HS-5 (cell line): ENCODE measurements at places on chromosomes 3 and 15.

GRCh38 chr15:39641191-39641889 is 60.5 kb downstream of the THBS1 start:
- DNase-seq: no peak

DNA sequence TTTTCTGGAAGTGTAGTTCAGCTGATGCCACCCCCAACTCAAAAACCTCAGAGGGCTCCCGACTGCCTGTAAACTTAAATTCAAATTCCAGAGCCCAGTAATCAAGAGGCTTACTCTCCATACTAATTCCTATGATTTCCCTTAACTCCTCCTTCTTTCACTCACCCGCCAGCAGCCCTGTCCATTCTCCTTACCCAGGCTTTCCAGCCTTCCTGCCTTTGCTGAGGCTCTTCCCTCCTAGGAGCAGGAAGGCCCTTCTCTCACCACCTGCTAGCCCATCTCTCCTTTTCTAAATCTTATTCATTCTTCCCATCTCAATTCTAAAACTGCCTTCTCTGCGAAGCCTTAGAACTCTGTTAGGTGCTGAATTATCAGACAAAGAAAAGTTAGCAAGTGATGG is 30.4 kb downstream of the RORA start:
- no peak for DNase-seq

DNA sequence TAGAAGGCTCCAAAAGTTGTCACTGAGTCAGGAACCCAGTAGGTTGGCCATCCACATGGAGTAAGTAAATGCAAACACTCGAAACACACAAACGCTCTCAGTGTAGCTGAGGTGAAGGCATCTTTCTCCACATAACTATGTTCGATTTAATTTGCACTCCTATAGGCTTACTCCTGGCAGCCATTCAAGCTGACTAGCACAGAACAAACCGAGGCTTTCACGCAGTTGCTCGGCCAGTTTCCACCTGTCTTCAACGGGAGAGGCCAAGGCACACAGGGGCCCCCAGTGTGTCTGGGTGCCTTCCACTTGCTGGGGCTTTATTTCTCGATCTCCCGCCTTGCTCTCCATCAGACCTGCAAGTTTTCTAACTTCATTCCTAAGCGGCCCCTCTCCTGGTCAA is 18.9 kb downstream of the RGMA start:
- no peak for DNase-seq

DNA sequence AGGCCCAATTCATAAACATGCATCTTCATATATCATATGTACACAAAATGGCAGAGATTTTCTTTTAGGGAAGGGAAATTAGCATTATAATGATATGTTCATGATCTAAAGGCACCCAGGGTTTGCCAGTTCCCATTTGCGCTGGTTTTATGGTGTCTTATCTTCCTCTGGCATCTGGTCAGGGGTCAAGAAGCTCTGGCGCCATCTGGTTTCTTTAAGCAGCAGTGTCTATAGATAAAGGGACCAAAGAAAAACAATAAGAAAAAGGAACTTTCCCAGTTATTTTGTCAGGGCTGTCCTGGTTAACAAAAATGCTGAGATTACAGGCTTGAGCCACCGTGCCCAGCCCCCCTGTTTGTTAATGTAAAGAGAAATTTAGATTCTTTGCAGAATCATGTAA is 3.3 kb upstream of the DCP1A start:
- no peak for DNase-seq

DNA sequence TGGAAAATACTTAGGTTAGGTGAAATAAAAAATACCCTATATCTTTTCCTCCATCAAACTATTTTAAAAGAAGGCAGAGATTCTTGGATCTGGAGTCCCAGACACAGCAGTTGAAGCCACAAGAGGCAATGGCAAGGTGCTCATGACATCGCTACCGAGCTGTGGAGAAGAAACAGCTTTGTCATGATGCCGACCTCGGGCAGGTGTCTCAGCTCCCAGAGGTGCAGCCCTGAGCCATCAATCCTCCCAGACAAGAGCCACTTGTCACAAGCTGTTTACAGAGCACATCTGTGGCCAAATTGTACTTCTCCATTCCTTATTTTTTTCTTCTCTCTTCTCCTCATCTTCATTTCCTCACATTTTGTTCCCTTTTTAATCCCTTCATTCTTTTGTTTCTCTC is 50.8 kb downstream of the GPR176 start:
- no peak for DNase-seq

- no peak for DNase-seq
Measured at GRCh38 chr15:57606048-57606447, 14.3 kb downstream of the MYZAP start.

- no peak for DNase-seq
Measured at GRCh38 chr3:184710870-184711492, 883 bp downstream of the MAGEF1 start.

DNA sequence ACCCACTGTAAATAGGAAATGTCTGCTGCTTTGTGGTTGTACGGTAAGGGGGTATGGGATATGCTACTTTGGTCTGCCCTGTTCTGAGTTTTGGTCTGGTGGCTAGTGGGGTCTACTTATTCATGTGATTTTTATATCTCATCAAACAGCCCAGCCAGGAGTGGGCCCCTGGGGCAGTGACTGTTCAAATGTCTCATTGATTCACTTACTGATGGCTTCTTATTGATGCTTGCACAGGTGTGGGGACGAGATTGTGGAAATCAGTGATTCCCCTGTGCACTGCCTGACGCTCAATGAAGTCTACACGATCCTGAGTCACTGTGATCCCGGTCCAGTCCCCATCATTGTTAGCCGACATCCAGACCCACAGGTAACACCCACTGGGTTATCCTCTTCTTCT is 38.5 kb downstream of the STARD5 start:
- no peak for DNase-seq

DNA sequence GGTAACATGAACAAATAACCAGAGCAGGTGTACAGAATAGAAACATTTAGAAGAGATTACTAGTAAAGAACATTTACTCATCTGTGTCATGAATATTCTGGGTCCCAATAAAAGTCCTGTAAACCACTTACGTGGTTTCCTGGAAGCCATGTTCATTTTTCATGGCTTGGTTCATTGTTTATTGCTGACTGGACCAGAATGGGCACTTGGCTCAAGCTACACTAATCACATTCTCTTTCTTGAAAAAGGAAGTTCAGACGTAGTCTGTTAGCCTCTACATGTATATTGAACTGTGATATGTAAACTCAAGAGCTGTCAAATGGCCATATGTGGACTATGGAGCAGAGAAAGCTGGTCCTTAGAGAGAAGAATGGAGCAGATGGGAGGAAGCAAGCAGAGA is 138.3 kb upstream of the FAM3D start:
- no peak for DNase-seq

DNA sequence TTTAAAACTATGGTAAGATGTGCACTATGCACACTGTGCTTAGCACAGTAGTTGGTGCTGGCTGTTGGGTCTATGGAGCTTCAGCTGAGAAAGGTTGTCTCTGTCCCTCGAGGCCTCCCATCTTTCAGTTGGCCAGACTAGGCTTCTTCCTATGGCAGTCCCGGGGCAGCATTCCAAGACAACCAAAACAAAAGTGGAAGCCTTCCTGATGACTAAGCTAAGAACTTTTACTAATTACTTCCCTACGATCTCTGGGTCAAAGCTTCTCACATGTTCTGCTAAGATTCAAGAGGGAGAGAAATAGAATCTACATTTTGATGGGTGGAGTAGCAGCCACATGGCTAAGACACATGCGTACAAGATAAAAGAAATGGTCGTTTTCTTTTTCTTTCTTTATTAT is 342.8 kb downstream of the TUSC7 start:
- DNase-seq: no peak

DNA sequence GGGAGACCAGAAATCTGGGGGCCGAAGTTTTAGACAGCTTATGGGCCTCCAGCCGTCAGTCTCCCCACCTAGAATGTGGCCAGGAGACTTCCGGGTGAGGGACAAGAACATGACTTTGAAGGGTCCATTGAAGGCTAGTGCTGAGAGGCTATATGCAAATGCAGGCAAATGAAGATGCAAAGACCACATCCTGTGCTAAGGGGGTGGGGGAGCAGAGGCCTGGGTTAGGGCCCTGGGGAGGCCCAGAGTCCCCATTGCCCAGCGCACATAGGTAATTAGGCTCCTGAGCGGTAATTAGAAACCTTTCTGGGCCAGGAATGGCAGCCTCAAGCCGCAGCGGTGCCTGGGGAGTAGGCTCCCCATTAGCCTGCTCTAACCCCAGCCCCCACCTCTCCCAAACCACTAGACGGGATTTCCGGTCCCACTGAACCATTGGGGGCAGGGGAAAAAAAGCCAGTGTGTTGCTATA is 6.8 kb downstream of the CSK start:
- DNase-seq: no peak

GRCh38 chr3:30181178-30181465 is 425.3 kb upstream of the TGFBR2 start:
- DNase-seq: no peak

GRCh38 chr3:43855674-43856299 is 165.0 kb downstream of the ABHD5 start:
- no peak for DNase-seq

- DNase-seq: no peak
Measured at GRCh38 chr15:43463507-43463906, 29.4 kb downstream of the TP53BP1 start.

- DNase-seq: no peak
Measured at GRCh38 chr3:14439501-14440167, 37.2 kb downstream of the SLC6A6 start.

GRCh38 chr15:24943361-24943760 is 11.4 kb upstream of the SNRPN start:
- no peak for DNase-seq

DNA sequence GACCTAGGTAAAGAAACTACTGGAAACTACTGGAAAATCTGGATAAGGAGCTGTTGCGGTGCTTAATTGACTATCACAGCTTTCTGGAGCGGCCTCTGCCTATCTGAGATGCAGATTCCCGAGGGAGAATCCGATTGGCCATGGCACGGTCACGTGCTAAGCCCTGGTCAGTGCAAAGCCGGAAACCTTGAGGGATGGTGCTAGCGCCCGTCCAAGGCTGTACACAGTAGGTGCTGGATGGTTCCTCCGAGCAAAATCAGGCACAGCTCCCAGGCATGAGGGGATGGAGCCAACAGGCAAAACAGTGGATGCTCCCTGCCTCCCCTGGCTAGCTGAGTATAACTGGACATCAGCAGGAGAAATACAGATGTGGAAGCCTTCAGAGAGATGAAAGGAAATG is 238.7 kb upstream of the HES1 start:
- DNase-seq: no peak

- no peak for DNase-seq
Measured at GRCh38 chr3:49713336-49714105, 6.0 kb downstream of the AMIGO3 start.

DNA sequence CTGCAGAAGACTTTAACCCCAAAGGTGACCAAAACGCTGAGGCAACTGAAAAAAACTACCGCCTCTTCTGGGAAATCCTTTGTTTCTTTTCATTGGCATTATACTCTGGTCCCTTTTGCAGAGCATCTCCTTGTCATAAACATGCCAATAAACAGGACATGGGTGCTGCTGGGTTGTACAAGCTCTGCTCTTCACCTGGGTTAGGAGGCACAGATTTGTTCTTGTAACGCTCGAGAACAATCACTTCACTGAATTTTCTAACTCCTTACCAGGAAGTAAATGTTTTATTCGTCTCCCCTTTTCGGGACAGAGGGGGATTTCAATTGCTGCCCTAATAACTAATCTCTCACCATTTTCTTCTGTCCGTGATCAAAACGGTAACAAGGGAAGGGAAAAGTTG is 1.3 kb downstream of the PLCH1 start:
- no peak for DNase-seq

DNA sequence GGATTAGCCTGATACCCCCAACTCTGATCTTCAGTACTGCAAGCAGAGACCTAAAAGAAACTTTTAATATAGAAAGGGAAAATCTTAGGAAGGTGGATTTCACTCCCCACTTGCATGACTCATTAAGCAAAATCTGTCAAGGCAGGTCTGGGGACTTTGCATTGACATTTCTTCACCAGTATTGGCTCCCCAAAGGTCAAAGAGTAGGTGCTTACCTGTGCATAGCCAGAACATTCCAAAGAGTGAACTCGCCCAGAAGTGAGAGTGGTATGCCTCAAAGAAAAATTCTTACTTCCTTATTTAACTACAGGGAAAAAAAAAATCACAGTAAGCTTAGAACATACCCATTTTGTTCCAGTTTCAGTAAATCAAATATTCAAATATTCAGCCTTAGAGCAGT is 140.9 kb upstream of the TP63 start:
- DNase-seq: no peak

- DNase-seq: no peak
Measured at GRCh38 chr3:100966807-100967206, 26.4 kb downstream of the ABI3BP start.

- DNase-seq: no peak
Measured at GRCh38 chr3:183356920-183357319, 71.5 kb downstream of the MCF2L2 start.

DNA sequence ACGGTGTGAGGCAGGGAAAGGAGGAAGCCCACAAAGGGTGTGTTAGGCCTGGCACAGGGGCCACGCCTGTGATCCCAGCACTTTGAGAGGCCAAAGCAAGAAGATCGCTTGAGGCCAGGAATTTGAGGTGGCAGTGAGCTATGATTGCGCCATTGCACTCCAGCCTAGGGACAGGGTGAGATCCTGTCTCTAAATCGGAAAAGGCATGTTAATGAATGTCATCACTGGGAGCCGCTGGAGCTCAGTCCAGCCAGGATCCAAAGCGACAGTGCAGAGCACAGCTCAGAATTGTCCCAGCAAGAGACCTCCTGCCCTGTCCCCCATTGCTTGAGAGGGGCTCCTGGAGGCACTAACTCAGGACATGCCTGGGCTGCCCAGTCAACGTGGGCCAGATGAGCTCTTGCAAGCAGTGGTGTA is 15.0 kb upstream of the FBLN2 start:
- DNase-seq: no peak

- no peak for DNase-seq
Measured at GRCh38 chr3:123457841-123458240, 9.0 kb upstream of the ADCY5 start.

GRCh38 chr3:168398371-168399025 is 302.8 kb upstream of the GOLIM4 start:
- peak; percentile 22 for DNase-seq

GRCh38 chr3:29064085-29064484 is 216.8 kb upstream of the RBMS3 start:
- DNase-seq: no peak

DNA sequence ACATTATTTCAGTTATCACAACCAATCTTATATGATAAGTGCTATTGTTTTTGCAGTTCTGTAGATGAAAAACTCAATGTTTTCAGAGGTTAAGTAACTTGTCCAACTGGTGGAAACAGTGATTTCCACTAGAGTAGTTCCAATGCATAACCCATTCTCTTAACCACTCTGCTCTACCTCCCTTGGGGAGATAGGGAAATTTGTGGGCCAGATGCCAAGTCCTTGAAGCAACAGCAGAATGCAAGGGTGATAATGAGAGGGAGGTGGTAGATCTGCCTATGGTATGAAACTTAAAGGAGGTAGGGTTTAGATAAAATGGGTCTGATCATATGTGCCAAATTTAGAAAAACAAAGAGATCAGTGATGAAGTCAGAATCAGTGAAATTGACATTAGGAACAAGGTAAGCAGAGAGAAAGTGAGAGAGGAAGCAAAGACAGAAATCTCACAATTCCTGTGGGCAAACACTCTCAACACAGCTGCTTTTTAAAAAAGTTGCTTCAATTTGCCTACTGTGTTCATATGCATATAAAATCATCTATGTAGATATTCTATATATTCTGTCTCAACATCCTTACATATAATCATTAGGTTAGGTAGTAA is 50.5 kb upstream of the UBP1 start:
- no peak for DNase-seq

- no peak for DNase-seq
Measured at GRCh38 chr3:34388830-34389229, 590.4 kb downstream of the PDCD6IP start.

- no peak for DNase-seq
Measured at GRCh38 chr3:72282918-72283317, 498.0 kb upstream of the PROK2 start.

GRCh38 chr3:63652066-63652725 is at the start of gene SNTN:
TSS of gene SNTN (plus strand) at chr3:63652675. CDS start at chr3:63652688, 13 bp downstream.
- DNase-seq: no peak
